NCI-H748 treated with DMSO at 0.1 percent for 48 hours (cell line): ENCODE measurements at places on chromosomes 11 and 22.

- no peak for DNase-seq
Measured at GRCh38 chr11:47533690-47534151, 19.2 kb downstream of the CELF1 start.

DNA sequence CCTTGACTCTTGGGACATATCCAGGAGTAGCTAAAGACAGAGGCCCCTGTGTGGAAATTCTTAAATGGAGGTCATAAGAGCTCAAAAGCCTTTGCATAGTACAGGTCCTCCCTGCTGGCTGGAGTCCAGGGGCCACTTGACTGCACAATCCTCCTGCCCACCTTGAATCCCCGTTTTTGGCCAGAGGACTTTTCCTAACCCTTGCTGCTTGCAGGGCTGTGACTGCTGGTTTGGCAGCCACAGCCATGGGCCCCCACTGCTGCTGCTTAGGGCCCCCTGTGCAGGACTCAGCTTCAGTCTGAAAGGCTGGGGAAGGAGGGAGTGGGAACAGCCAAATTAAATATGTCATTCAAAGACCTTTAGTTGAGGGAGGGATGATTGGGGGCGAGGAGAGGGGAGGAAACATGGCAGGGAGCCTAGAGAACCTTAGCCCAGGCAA lies 33.4 kb downstream of the ARHGAP1 start:
- DNase-seq = no peak

- DNase-seq = no peak
Measured at GRCh38 chr22:44573451-44573850, 75.4 kb upstream of the RTL6 start.

DNA sequence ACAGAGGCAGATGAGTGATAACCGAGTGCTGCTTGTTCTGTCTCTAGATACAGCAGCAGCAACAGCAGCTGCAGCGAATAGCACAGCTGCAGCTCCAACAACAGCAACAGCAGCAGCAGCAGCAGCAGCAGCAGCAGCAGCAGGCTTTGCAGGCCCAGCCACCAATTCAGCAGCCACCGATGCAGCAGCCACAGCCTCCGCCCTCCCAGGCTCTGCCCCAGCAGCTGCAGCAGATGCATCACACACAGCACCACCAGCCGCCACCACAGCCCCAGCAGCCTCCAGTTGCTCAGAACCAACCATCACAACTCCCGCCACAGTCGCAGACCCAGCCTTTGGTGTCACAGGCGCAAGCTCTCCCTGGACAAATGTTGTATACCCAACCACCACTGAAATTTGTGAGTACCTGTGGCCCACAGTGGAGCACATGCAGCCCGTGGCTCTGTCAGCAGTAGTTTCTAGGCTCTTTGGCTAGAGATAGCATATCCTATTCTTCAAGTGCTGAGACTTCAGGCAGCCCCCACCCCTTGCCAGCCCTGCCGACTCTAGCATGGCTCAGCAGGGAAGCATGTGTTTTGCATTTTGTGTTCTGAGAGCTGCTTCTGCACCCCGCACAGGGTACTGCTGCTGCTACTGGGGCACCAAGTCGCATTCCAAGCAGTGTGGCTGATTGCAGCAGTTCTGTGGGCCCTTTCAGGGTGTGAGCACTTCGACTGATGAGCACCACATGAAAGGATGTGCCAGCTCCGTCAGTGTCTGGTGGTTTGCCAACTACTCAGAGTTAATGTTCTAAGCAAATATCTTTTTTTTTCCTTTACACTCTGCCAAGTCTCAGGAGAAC lies 59.2 kb downstream of the MED15 start:
- no peak for DNase-seq

DNA sequence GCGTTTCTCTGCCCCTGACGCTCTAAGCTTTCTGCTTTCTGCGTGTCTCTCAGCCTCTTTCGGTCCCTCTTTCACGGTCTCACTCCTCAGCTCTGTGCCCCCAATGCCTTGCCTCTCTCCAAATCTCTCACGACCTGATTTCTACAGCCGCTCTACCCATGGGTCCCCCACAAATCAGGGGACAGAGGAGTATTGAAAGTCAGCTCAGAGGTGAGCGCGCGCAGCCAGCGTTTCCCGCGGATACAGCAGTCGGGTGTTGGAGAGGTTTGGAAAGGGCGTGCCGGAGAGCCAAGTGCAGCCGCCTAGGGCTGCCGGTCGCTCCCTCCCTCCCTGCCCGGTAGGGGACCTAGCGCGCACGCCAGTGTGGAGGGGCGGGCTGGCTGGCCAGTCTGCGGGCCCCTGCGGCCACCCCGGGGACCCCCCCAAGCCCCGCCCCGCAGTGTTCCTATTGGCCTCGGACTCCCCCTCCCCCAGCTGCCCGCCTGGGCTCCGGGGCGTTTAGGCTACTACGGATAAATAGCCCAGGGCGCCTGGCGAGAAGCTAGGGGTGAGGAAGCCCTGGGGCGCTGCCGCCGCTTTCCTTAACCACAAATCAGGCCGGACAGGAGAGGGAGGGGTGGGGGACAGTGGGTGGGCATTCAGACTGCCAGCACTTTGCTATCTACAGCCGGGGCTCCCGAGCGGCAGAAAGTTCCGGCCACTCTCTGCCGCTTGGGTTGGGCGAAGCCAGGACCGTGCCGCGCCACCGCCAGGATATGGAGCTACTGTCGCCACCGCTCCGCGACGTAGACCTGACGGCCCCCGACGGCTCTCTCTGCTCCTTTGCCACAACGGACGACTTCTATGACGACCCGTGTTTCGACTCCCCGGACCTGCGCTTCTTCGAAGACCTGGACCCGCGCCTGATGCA lies at the start of gene MYOD1:
MYOD1 (plus strand) TSS at position 544 of the 910 bp plus-strand sequence; CDS start at position 756, 212 bp downstream.
- DNase-seq = peak; percentile 33

DNA sequence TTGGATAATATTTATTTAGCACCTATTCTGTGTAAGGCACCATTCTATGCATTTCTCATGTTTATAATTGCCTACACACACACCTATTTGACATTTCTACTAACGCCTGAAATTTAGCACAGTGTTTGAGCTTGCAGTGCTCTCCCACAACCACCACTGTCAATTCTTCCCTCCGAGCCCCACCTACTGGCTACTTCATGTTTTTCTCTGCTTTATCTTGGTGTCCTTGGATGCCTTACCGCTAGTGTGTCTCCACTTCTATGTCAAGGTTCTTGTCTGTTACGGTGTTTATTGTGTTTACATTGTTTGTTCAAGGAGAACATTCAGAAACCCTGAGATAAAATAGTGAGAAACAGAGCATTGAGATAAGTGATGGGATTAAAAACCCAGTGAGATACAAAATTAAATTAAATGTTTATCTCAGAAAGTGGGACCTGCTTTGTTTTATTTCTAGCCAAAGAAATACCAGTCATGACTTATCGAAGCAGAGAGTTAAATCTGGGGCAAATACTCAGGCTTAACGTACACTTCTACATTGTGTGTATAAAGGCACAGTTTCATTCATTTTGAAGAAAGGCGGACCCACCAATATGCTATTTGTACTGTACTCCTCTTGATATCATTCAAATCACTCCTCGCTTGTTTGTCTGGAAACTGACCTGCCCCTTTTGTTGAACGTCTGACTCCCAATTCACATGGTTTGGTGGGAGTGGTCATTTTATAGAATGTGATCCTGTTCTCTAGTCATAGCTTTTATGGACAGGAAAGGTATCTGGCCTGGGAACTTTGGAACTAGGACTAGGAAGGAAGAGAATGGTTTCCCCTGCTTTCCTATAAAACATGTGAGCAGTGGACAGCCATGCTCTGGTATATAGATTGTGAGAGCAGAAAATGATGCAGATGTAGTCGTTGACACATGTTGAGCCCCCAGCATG lies 39.2 kb upstream of the SLC36A4 start:
- no peak for DNase-seq
